NCI-H1092 (cell line): ENCODE measurements at places on chromosomes 6 and 20.

GRCh38 chr6:23180504-23181293 lies 611.3 kb downstream of the HDGFL1 start:
- DNase-seq = peak; percentile 98

DNA sequence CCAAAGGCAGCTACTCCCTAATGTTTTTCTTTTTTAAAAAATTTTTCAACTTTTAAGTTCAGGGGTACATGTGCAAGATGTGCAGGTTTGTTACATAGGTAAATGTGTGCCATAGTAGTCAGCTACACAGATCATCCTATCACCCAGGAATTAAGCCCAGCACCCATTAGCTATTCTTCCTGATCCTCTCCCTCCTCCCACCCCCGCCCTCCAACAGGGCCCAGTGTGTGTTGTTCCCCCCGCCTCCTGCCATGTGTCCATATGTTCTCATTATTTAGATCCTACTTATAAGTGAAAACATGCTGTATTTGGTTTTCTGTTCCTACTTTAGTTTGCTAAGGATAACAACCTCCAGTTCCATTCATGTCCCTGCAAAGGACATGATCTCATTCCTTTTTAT lies 12.4 kb downstream of the TRIM15 start:
- DNase-seq = no peak

DNA sequence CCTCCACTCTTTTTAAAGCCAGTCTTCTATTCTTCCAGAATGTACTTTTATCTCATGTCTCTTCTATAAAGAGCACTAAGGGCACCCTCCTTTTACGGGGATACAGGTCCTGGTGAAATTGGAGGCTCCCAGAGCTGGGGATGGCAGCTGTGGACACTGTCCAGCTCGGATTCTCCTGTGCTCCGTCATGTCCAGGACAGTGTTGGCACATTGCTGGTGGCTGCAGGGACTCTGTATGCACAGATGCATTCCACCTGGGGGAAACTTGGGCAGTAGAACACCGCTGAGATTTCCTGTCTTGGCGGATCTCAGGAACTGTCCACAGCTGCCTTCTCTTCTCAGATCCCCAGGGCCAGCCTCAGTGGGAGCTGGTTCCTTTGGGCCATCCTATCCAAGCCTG lies 56.6 kb upstream of the CLDN20 start:
- DNase-seq = no peak

DNA sequence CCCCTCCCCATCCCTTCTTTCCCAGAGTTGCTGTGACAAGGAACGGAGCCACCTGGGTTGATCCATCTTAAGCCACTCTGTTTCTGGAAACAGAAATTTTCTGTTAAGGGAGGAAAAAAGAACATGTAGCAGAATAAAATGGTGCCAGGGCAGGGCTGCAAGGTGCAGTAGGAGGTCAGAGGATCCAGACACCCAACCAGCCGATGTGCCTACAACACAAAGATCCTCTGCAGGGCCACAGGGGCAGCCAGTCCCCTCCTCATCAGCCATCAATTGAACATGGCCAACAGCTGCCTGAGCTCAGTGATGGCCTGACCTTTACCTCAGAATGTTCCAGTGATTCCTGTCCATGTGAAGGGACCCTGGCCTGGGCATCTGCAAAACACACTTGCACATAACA lies 11.9 kb downstream of the MDFI start:
- DNase-seq = no peak
